ENCODE measurements at places on chromosomes 11 and 22.

- no peaks in the 10 kb centered on the region for H3K36me3 ChIP-seq
- no peaks in the 10 kb centered on the region for H3K27me3 ChIP-seq
- no peak overlapping the region for H3K4me3 ChIP-seq
- DNase-seq, result no peak
- no peaks in the 10 kb centered on the region for H3K4me1 ChIP-seq
Observed at GRCh38 chr22:32240461-32240860, 14.7 kb downstream of the SLC5A4 start.

DNA sequence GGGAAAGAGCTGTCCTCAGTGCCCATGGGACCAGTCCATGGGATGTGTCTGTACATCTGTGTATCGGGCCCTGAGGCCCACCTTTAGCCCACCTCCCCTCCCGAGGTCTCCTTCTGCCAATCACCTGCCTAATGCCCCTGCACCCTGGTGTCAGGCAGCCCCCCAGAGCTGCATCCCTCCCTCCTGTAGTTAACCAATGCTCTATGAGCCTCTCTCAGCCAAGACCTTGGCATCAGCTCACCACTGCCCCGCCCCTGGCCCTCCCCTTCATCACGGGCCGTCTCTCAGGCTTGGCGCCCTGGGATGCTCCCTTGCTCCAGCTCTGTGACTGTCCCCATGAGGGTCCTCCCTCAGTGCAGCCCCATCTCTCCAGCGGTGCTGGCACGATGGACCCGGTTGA, 18.5 kb downstream of the MGAT3 start:
- H3K4me3 ChIP-seq, result no peak overlapping the region
- DNase-seq, result no peak
- H3K27ac ChIP-seq, result no peak overlapping the region
- H3K36me3 ChIP-seq, result no peaks in the 10 kb centered on the region
- H3K4me1 ChIP-seq, result peaks cover 6% of the 10 kb centered on the region

GRCh38 chr11:92557879-92558278, 333.3 kb downstream of the FAT3 start:
- H3K27me3 ChIP-seq, result no peaks in the 10 kb centered on the region
- H3K36me3 ChIP-seq, result no peaks in the 10 kb centered on the region
- H3K4me1 ChIP-seq, result peaks cover 15% of the 10 kb centered on the region
- H3K4me3 ChIP-seq, result no peak overlapping the region
- DNase-seq, result no peak
- no peak overlapping the region for H3K27ac ChIP-seq

GRCh38 chr11:38824573-38824972, 2226.5 kb upstream of the RAG2 start:
- no peak overlapping the region for H3K4me3 ChIP-seq
- H3K4me1 ChIP-seq, result no peaks in the 10 kb centered on the region
- DNase-seq, result no peak
- no peaks in the 10 kb centered on the region for H3K36me3 ChIP-seq
- no peaks in the 10 kb centered on the region for H3K27me3 ChIP-seq
- H3K27ac ChIP-seq, result no peak overlapping the region

- H3K27me3 ChIP-seq, result no peaks in the 10 kb centered on the region
- peak overlapping the region; percentile 99 for H3K27ac ChIP-seq
- DNase-seq, result peak; percentile 65
Observed at GRCh38 chr11:504053-504993, 2.7 kb downstream of the RNH1 start.

- H3K36me3 ChIP-seq, result no peaks in the 10 kb centered on the region
- H3K4me1 ChIP-seq, result no peaks in the 10 kb centered on the region
- no peak overlapping the region for H3K4me3 ChIP-seq
- no peak overlapping the region for H3K27ac ChIP-seq
Observed at GRCh38 chr11:69243496-69244200, 50.3 kb upstream of the MYEOV start.

DNA sequence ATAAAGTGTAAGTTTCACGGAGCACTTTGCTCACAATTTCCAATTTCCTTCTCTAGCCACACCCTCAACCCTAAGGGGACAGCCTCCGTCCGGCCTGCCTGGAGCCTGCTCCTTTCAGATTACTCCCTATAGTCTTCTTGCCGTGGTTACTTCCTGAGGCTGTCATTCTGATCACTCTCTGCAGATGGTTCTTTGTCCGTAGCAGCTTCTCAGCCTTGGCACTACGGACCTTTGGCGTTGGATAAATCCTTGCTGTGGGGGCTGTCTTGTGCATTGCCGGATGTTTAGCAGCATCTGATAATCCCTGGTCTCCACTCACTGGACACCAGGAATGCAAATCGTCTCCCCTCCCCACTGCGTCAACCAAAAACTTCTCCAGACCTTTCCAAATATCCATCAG, 447.5 kb upstream of the KIRREL3 start:
- H3K27me3 ChIP-seq, result no peaks in the 10 kb centered on the region
- no peak for DNase-seq
- no peaks in the 10 kb centered on the region for H3K36me3 ChIP-seq
- no peak overlapping the region for H3K4me3 ChIP-seq
- H3K4me1 ChIP-seq, result no peaks in the 10 kb centered on the region
